ENCODE measurements at places on chromosomes 11 and 22. TPM values are rescaled to one million over a fixed set of nuclear protein-coding genes. Genes with fewer than 3 reads are reported as not detected.

SMTNL1 gene
- not detected for polyA plus RNA-seq

SCO2 gene
- polyA plus RNA-seq, result 14.2 TPM

PAX6 gene
- polyA plus RNA-seq, result not detected

MS4A4A gene
- polyA plus RNA-seq, result 0.72 TPM

LMNTD2 gene
- polyA plus RNA-seq, result 29.6 TPM

OR10D3 gene
- polyA plus RNA-seq, result not detected

Measured in B cell (primary cell).